ENCODE measurements at places on chromosomes 11 and 22.

- no peak for DNase-seq
These were observed 34.0 kb upstream of the CARS1 start for GRCh38 chr11:3091081-3091845.

DNA sequence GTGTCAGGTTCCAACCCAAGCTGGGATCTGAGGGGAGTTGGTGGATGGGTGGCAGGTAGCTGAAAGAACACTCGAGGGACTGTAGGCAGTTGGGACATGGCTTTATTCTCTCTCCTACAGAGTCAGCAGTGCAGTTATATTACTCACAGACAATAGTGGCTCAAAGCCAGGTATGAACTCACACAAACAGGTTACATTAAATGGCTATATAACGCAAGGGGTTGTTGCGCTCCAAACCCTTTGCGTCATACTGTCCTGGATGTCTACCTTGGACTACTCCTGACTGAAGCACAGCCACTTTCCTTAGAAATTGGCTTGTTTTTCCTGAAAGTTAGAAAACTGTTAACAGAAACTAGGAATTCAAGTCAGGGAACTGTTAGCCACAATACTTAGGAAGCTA is 66.4 kb upstream of the OR4B1 start:
- no peak for DNase-seq

DNA sequence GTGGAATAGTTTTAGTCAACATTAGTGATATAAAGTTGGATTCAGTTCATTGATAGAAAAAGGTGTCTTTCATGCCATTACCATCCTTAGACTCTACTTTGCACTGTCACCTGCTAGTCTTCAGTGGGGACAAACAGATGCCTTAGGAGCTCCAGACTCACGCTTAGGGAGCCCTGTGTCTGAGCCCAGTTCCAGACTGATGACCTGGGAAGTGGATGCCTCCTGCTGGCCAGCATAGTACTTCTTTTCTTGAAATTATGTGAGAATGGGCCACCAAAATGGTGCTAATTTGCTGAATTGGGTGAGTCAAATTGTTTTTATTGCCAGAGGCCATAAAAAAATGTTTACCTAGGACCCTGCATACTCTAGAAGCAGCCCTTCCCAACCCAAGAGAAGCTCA is 53.9 kb downstream of the NOX4 start:
- DNase-seq = no peak

DNA sequence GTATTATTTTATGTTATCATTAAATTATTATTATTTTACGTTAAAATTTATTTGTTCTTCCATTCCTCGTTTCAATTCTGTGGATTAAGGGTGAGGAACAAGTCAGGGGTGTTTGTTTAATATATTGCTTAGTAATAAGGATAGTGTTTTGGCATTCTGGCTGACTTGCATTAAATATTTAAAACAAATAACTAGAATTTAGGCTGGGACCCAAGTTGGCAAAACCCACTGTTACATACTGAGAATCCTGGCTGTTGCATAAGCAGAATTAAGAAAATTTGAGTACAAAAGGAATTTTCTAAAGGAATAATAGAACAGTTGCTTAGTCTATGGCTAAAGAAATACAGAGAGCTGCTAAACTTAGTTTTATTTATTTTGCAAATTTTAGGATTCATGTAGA is 196.4 kb downstream of the GUCY1A2 start:
- no peak for DNase-seq

GRCh38 chr22:47204002-47204979 is 441.8 kb downstream of the TBC1D22A start:
- DNase-seq = no peak

DNA sequence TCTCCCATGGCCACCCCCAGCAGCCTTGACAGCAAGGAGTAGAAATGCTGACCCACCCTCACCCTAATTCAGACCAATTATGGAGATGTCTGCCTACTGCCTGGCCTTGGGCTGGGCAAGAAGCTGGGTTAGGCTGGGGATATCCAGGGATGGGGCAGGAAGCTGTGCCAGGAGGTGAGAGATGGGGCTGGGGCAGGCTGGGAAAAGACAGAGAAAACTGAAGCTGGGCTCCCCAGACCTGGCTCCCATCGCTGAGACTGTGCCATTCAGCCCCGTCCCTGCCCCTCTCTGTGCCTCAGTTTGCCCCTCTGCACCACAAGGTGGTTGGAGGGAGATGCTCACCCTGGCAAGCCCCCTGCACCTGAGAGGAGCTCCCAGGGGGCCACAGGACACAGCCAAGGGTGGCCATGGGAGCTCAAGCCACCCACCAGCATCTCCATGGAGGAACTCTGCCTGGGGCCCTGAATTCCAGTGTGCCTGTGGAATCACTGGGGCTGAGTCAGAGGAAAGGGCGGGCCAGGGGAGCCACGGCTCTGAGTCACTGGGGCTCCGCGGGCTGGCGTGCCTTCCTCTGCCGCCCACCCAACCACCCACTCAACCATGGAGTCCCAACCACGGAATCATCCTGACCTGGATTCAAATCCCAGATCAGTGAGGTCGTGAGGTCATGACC is 6.0 kb upstream of the CARD10 start:
- peak; percentile 40 for DNase-seq

GRCh38 chr11:117083011-117083935 is 15.0 kb downstream of the SIK3 start:
- DNase-seq = no peak

DNA sequence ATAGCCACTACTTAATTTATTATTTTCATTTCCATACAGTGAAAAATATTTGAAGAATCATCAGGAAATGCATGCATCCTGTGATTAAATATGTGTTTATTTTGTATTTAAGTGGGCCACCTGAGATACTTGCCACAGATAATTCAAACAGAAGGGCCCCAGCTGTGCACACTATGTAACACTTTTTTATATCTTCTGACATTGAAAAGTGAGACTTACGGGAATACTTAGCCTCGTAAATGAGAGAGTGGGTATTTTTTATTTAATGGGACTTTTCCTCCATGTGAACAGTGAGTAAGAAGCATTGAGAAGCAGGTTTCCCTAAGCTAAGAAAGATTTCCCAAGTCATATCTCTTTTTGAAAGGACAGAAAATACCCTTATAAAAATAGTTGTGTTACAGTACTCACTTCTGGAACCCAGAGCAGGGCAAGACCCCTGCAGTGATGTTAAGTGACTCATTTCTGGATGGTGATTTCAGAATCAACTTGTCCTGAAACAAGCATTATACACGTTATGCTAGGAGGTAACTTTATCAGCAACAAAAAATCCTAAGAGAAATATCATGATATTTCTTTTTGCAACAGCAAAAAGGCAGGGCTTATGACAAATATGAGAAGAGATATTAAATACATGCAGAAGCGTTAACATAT is 478.1 kb upstream of the CHORDC1 start:
- DNase-seq = no peak

DNA sequence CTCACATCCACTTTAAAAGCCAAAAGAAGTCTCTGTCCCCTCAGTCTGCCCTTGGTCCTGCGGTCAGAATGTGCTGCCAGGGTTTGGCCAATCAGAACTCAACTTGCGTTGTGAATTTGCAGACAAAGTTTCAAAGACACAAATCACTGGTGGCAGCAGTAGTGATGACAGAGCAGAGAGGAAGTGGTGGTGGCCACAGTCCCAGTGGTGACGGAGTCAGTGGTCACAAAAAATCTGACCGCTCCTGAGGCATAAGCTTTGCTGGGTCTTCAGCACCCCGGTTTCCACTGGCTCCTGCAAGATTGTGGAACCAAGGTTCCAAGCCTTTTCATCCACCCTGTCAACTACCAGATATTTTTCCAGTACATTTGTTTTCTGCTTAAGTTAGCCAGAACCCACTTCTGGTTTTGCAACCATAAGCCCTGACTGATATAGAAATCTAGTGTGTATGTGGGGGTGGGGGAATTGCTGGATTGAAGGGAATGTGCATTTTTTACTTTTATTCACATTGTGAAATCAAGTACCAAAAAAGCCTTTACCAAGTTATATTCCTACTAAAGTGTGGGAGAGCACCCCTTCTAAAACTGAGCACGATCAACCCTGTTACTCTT is 112.3 kb downstream of the TMPRSS5 start:
- no peak for DNase-seq

- no peak for DNase-seq
These were observed 907.7 kb downstream of the BRD1 start for GRCh38 chr22:48919851-48920589.

DNA sequence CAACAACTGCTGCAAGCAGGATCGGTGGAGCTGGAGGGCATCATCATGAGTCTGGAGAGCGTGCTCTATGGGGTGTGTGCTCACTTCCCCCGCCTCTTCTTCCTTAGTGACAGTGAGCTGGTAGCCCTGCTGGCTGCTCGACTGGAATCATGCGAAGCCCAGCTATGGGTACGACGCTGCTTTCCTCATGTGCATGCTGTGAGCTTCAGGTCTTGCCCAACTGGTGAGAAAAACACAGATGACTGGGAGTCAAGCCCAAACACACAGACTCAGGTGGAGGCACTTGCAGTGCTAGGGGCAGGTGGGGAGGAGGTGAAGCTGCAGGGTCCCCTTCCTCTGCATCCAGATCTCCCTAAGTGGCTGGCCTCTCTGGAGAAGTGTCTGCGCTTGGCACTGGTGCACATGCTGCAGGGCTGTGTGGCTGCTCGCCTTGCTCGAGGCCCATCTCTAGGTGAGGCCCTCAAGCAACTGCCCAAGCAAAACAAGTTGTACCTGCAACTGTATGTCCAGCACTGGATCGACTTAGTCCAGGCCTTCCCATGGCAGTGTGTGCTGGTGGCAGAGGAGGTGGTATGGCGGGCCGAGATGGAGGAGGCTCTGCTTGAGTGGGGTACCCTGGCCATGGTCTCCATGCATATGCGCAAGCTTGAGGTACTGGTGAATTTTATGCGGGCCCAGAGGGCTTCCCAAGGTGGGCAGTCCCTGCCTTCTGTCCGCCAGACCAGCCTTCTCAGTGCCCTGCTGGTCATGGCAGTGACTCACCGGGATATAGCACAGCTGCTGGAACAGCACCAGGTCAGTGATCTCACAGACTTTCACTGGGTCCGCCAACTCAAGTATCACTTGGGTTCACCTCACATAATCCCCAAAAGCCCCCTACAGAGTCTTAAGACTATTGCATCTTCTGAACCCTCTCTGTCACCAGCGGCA is 48.1 kb downstream of the DNHD1 start:
- no peak for DNase-seq

DNA sequence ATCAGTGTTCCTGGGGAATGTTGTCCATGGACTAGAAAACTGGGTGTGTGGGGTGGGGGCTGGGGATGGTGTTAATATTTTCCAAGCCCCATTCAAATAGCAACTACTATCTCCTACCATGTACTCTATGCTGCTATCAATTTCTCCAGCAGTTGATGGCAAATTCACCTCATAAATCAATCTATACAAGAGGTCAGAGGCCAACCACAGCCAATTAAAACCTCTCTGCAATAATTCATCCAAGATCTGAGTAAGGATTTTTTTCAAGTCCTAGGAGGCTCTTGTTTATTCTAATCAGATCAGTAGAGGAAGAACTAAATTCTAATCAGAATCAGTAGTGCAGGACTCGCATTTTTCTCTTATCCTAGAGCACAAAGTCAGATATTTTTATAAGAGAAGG is 73.4 kb upstream of the WT1 start:
- DNase-seq = no peak

DNA sequence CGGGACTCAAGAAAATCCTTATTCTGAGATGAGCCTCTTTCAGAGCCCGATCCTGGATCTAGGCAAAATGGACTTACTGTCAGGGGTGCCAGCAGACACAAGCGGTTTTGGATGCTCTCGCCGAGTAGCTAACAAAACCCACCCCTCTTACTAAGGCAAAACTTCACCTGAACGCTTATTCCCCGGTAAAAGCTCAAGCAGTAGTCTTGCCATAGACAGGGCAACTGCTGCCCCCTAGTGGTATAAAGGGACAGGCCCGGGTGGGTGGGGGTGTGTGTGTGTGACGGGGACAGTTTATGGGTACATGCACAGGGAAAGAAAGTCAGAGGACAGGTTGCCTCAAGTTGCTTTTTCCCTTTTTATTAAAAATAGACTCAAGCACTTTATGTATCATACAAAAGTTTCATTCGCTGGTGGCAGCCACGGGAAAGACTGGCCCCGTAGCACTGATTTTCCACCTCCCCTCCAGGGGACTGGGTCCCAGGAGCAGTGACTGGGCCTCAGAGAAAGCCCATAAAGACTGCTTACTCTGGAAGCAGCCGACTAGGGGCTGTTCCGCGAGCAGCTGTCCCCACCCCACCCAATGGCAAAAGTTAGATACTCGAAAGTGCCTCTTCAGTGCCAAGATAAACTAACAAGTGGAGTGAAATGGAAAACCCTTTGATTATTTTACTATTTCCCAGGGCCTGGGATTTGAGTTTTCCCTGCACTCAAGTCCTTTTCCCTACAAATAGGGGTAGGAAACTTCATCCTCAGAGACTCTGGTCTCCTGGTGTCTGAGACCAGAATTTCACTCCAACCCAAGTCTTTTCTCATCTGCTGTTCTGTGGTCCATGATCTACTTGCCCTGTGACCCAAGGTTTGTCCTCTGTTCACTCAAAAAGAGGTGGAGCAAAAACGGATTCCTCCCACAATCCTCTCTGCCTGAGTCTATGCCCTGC is 4.7 kb downstream of the YPEL4 start:
- DNase-seq = peak; percentile 87

DNA sequence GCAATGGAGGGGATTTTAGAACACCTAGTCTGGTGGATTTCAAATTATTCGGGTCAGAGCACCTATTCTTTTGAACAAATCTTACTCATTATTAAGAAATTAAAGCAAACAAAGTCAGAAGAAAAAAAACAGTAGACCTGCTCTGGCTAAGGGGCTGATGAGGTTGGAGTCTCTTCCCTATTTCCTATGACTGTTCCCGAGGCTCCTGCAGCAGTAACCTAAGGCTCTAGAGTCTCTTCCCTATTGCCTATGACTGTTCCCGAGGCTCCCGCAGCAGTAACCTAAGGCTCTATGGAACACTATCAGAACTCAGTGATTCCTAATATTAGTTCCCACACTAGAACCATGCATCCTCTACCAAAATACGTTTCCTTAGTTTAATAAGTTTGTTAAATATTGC is 607.9 kb downstream of the NTM start:
- DNase-seq = no peak

GRCh38 chr22:25536589-25536988 is 27.9 kb upstream of the GRK3 start:
- DNase-seq = no peak

DNA sequence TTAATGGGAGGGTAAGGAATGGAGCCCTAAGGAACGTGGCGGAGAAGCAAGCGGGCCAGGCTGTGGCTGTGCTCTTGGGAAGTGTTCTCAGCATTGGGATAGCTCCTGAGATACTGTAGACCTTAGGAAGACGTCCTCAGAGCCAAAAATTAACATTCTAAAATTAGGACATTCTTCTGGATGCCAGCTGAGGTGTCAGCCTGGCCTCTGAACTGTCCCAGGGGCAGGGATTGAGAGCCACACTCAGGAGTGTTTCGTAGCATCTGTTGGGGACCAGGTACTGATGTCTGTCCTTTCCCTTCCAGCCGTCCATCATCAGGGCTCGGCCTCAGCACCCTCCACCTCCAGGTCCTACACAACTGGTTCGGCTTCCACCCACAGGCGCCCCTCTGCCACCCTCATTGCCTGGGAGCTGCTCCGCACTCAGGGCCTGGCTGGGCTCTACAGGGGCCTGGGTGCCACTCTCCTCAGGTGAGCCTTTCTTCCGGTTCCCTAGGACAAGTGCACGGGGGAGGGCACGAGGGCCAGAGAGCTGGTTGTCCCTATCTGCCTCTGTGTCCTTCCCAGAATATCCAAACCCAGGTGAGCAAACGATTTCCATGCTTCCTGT is 23.6 kb downstream of the SLC25A18 start:
- DNase-seq = no peak

GRCh38 chr11:130574740-130575139 is 126.3 kb downstream of the ADAMTS15 start:
- DNase-seq = no peak

All from activated CD4-positive, alpha-beta T cell treated with anti-CD3 and anti-CD28 coated beads for 4 hours (primary cell).